T-helper 9 cell (primary cell): ENCODE measurements at places on chromosomes 1 and 21.

- DNase-seq: no peak
Observed at GRCh38 chr1:41741244-41741643, 177.5 kb downstream of the HIVEP3 start.

- no peak for DNase-seq
Observed at GRCh38 chr1:41528106-41528505, 43.6 kb upstream of the EDN2 start.

DNA sequence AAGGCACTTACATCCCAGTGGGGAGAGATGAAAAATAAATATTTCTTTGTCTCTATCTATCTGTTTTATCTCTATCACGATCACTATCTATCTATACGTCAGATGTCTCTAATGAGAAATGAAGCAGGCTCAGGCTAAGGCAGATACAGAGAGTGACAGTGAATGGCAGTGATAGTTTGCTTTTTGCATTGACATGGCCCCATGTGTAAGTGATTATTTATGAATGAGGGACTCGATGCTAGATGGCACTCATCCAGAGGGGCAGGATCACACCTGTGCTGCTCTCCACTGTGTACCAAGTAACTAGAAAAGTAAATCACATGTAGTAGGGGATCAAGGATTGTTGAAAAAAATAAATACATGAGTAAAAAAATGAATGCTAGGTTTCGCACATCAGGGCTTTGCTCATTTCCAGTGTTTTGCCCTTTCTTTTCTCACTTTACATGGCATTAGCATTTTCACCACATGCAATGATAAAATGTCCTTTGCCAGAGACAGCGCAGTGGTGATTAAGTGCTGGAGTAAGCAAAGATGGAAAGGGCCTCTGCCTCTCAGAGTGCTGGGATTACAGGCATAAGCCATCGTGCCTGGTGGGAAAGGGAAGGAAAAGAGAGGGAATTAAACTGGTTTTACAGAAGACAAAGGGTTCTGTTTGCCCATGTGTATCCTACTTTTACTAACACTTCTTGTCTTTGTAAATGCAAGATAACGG, 16.5 kb downstream of the TBX19 start:
- no peak for DNase-seq

DNA sequence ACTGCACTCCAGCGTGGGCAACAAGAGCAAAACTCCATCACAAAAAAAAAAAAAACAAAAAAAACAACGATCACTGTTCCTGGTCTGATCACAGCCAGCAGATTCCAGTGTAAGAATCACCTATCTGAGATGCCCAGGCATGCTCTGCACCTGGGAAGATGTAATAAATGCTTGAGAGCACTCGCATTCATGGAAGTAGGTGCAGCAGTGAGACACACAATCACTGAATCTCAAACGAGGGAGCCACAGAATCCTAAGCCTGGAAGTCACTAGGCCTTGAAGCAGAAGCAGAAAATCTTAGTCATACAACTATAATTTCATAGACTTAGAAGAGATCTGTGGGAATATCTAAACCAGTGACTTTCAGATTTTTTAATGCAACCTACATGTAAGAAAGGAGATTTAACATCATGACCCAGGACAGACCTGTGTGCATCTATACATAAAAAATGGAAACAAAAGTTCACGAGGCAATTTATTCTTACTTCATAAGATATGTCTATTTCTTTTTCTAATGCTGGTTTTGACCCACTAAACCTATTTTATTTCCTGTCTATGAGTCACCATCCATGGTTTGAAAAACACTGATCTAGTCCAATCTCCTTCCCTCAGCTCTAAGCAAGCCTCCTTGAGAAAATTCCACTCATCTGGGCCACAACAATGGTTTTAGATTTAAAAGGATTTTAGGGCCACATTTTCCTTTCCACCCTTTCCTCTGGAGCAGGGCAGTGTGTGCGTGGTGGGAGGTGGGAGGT, 30.4 kb downstream of the RIMS3 start:
- no peak for DNase-seq

GRCh38 chr1:161958425-161958824, 65.2 kb downstream of the OLFML2B start:
- DNase-seq: no peak

DNA sequence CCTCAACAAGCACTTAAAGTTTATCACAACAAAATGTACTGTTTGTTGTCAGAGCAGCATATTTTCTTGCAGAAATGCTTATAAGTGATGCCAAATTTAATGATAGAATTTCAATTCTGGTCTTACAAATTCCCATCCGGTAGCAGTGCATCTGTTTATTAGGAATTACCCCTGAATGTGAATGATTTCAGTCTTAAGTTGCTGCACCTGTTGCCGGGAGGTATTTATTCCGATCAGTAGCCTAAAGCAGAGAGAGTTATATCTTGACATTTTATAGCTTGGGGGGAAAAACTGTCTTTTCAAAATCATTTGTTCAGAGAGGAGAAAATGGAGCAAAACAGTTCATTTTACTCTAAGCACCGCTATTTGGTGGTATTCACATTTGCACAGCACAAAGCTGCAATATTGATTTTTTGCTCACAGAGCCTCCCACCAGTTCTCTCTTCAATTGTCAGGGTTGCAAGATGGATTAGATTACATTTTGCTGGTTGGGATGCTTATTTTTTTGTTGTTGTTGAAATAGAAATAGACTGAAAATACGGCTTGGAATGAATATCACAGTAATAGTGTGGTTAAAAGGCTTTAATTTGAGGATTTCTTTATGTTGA, 98.6 kb downstream of the ADGRL2 start:
- DNase-seq: no peak
